MM.1S (cell line): ENCODE measurements at places on chromosomes 7 and 10.

- no peak for DNase-seq
Observed at GRCh38 chr10:120365872-120366271, 91.2 kb upstream of the PLPP4 start.

DNA sequence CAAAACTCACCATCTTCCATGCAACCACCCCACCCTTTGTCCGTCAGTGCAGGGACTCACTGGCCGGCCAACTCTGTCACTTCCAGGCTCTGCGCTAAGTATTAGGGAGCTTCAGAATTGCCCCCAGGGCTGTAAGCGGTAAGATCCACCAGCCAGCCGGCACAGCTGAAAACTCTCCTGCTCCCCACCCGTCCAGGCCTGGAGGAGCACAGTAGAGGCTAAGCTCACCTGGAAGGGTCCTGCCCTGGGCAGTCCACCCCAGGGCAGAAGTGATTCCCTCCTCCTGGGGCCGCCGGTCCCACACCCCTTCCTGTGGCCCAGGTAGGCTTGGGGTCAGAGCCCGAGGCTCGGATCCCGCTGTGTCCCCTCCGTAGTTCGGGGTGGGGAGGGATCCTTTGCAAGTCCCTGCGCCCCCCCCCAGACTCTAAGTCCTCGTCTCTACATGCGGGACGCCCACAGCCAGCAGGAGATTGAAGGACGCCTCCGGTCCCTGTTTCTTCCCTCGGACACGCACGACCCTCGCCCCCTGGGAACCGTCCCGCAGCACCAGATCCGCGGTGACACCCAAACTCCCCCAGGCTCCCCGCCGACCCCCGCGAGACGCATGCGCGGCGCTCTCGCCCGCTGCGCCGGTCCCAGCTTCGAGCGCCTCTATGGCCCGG, 138.9 kb downstream of the ARHGAP22 start:
- no peak for DNase-seq

- DNase-seq, result no peak
Observed at GRCh38 chr10:114862456-114862855, 40.9 kb downstream of the FHIP2A start.

GRCh38 chr10:108905821-108906220, 1017.5 kb downstream of the XPNPEP1 start:
- no peak for DNase-seq
